Activated CD4-positive, alpha-beta T cell treated with anti-CD3 and anti-CD28 coated beads, Interleukin-2, amount 10 ng/mL, durations not matched to agents 24 days and 14 days (primary cell): ENCODE measurements at places on chromosomes 1 and 21. TPM values are rescaled to one million over a fixed set of nuclear protein-coding genes. Genes with fewer than 3 reads are reported as not detected.

DNA sequence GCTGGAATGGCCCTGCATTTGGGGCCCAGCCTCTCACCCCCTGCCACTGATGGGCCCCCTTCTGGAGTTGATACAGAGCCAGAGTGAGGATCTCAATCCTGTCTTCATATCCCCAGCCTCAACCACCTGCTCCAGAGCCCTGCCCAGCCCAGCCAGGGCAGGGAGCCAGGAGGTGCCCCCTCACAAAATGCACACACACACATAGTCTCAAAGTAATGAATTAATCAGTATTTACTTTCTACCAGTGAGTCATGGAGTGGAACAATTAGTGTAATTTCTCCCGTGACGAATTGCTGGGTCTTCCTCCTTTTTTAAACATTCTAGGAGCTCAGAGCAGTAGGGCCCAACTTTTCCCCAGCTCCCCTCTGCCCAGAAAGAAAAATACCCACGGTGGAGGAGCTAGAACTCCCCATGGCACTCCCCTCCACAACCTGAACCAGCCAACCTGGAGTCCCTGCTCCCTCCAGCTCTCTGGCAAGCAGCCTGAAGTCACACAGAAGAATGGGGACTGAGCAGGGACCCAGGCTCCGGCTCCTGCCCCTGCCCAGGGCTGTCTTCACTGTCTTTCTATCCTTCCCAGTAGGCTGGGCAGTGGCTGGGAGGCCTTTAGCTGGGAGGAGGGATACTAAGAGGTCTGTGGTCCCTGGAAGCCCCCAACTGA lies 29.3 kb downstream of the SDC3 start:
- no peak overlapping the region for H3K4me3 ChIP-seq
- H3K27me3 ChIP-seq, result peaks cover 13% of the 10 kb centered on the region
- no peak overlapping the region for H3K27ac ChIP-seq
- peaks cover 2% of the 10 kb centered on the region for H3K4me1 ChIP-seq
- H3K36me3 ChIP-seq, result no peaks in the 10 kb centered on the region

DNA sequence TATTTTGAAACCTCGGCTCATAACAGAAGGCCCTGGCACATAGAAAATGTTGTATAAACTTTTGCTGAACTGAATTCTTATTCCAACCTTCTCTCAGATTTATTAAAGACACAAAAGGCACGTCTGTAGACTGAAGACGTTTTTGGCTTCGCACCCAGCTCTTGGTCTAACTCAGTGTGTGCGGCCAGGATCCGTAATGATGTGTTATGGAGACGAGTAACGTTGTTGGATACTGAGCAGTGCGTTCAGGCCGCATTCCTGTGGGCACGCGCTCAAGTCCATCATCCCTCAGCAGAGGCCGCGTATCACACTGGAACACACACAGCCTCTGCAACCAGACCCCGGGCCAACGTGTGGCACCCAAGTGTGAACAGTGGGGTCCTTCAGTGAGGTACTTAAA lies 154.8 kb upstream of the RAB4A start:
- H3K4me1 ChIP-seq, result peaks cover 5% of the 10 kb centered on the region
- H3K27ac ChIP-seq, result no peak overlapping the region
- H3K4me3 ChIP-seq, result no peak overlapping the region
- DNase-seq, result no peak

DNA sequence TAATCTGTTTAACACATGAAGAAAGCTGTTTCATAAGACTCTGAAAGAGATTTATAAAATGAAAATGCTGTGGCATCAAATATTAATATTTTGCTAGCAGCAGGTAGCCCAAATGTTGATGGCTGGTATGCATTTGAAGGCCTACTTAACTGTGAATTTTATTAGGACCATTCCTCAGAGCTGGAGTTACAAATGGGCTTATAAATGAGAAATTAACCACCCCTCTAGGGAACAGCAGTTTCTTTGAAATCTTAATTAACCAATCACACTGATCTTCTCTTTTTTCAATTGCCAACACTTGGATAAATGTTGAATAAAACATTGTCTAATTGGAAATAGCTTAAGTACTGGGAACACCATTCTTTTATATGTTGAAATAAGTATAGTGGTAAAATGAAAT lies 129.9 kb downstream of the GPR52 start:
- no peaks in the 10 kb centered on the region for H3K4me1 ChIP-seq
- no peaks in the 10 kb centered on the region for H3K36me3 ChIP-seq

DNA sequence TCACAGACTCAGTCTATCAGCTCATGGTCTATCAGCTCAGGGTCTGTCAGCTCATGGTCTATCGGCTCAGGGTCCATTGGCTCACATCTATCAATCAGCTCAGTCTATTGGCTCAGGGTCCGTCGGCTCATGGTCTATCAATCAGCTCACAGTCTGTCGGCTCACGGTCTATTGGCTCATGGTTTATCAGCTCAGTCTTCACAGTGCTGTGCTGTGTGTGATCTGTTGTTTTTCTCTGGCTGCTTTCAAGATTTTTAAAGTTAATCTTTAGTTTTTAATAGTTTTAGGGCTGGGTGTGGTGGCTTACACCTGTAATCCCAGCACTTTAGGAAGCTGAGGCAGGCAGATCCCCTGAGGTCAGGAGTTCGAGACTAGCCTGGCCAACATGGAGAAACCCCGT lies 14.4 kb downstream of the C1orf159 start:
- H3K4me3 ChIP-seq, result no peak overlapping the region
- no peak overlapping the region for H3K27ac ChIP-seq
- H3K36me3 ChIP-seq, result peaks cover 23% of the 10 kb centered on the region

GRCh38 chr1:221256773-221257172 lies 377.5 kb downstream of the HLX start:
- no peaks in the 10 kb centered on the region for H3K27me3 ChIP-seq
- H3K4me1 ChIP-seq, result no peaks in the 10 kb centered on the region

The OPRD1 gene
- total RNA-seq, result 0.09 TPM in 1 of 2 replicates, not detected in the other

The ADGRL4 gene
- not detected in 2 replicates for total RNA-seq

The TLR5 gene
- total RNA-seq, result 0.09 TPM in 1 of 2 replicates, not detected in the other

The TMCC2 gene
- 19.9 and 20.9 TPM in 2 replicates for total RNA-seq
